ENCODE measurements at places on chromosomes 4 and X.

DNA sequence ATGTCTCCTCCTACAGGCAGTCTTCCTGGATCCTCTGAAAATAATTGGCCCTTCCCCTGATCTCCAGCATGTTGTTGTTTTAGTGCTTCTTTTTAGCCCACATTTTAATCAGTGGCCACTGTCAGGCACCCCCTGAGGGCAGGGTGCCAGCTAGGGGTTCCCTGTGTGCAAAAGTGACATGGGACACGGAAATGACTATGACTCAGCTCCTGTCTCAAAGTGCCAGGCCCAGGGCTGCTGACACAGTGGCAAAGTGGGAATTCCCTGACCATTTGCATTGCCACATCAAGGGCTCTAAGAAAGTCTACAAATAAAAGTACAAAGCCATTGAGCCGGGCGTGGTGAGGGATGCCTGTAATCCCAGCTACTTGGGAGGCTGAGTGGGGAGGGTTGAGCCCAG, 24.8 kb downstream of the HMX1 start:
- DNase-seq, result no peak

DNA sequence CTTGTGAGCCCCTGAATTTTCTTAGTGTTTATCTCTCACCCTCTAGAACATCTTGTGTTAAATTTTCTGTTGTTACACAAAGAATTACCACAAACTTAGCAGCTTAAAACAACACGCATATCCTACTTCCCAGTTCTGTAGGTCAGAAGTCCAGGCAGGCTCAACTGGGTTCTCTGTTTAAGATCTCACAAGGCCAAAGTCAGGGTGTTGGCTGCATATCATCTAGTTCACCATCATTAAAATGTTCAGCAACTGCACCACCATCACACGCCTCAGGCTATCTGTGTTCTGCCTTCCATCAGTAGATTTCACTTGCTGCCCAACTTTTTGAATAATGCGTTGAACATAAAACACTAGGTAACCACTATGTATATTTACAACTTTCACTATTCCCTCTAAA, 130.5 kb downstream of the PARM1 start:
- no peak for DNase-seq

- no peak for DNase-seq
Observed at GRCh38 chr4:161350946-161351345, 812.9 kb downstream of the FSTL5 start.

DNA sequence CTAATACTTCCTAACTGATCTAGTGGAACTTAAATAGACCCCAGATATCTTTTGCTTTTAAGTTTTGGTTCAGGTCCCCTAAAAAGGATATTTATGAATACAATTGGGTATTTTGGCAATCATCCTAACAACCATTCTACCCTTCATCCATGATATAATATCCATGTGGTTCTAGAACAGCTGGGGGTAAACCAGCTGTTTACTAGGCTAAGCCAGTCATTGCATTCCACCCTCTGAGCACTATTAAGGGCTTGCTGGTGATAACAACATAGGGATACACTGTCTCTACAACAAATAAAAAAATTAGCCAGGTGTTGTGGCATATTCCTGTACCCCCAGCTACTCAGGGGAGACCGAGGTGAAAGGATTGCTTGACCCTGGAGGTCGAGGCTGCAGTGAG, 54.8 kb upstream of the MAPK10 start:
- DNase-seq, result no peak

GRCh38 chr4:139018501-139018900, 2.9 kb downstream of the NOCT start:
- no peak for DNase-seq

GRCh38 chr4:168643796-168644159, 146.9 kb downstream of the PALLD start:
- DNase-seq, result no peak

- DNase-seq, result peak; percentile 16
Observed at GRCh38 chr4:56360071-56360470, 27.2 kb downstream of the AASDH start.

- DNase-seq, result peak; percentile 86
Observed at GRCh38 chr4:162506253-162506652, 342.5 kb upstream of the FSTL5 start.

DNA sequence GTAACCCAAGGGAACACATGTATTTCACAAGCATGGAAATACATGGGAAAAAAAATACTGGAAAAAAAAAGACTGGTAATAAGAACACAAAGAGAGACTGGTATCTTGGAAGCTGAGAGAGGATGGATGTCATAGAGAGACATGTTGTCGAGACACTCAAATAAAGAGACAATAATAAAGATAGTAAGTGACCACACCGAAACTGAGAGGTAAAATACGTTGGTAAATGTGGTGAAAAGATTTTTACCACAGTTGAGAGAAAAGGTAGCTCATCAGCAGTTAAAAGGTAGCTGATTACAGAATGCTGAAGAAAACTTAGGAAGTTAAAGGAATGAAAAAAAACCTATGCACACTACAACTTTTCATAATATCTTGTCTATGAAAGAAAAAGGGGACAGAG, 81.1 kb downstream of the ARAP2 start:
- DNase-seq, result no peak

DNA sequence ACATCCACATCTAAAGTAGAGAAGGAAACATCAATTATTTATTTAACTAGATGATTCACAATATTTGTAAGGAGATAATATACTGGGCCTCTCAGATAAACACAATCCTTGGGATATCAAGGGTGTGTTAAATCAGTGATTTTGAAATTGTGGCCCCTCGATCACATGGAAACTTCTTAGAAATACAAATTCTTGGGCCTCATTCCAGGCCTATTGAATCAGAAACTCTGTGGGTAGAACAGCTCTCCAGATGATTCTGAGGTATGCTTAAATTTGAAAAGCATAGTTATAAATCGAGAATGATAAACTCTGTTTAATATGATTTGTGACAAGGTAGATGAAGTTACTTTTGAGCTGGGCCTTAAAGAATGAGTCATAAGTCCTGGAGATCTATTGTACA, 64.3 kb upstream of the GPR174 start:
- DNase-seq, result no peak

- no peak for DNase-seq
Observed at GRCh38 chrX:101057093-101057714, 5.3 kb upstream of the TRMT2B start.

DNA sequence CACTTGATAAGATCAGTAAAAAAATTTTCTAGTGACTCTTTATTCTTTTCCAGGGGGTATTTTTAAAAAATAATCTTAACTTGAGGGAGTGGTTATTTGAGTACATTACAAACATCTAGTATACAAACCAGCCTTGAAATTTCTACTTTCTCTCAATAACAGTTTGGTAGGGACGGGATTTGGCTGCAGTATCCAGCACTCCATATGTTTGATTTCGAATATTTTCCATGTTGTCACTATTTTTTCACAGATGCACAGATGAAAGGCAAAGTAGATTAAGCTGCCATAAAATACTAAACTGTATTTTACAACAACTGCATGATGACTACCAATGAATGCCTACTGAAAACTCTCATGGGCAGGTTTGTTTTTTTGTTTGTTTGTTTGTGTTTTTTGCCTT, 225.0 kb downstream of the COX7B2 start:
- DNase-seq, result no peak

DNA sequence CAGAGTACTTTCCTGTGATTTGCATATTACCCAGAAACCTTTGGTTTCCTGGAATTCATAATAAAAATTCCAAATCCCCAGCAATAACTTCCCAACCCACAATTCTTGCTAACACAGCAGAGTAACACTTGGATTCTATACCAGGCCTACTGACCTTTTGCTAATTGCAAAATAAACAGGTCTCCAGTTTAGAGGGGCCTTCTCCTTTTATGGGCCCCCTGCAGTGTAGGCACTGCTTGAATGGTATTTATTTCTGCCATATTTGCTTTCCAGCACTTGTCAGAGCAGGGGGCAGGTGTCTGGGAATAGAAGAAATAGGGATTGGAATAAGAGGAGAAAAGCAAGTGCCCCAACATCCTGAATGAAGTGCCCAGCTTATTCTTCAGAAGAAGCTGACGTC, 25.3 kb upstream of the GPC3 start:
- DNase-seq, result no peak

DNA sequence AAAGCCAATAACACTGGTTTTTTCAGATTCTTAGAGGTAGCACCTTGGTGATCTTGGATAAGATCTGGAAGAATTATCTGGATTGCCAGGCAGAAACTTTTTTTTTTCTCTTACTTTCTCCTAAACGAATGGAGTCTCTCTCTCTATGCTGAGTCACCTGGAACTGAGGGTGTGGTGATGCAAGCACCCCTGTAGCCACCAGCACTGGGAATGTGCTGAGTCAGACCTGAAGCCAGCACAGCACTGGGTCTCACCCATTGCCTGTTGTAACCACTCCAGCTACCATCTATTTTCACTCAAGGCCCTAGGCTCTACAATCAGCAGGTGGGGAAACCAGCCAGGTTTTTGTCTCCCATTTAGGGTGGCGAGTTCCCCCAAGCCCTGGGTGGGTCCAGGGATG, 923.8 kb downstream of the RAPGEF2 start:
- peak; percentile 47 for DNase-seq

All from fibroblast of lung (primary cell).